ENCODE measurements at places on chromosomes 2 and 18.

DNA sequence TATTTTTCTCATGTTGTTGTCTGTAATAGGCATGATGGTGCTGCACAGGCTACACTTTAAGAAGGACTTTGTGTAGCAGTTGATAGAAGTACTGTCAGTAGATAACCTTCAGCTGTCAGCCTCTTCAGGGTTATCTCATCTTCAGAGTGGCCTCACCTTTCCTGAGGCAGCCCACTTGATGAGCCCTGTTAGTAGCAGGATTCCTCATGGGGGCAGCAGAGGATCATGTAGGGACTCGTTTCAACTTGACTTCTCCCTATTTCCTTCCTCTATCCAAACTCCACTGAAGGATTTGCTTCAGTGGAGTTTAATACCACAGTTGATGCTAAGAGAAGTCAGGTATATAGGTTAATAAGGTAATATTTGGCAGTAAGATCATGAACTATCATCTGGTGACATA, 530.3 kb upstream of the FSIP2 start:
- peak; percentile 53 for DNase-seq

DNA sequence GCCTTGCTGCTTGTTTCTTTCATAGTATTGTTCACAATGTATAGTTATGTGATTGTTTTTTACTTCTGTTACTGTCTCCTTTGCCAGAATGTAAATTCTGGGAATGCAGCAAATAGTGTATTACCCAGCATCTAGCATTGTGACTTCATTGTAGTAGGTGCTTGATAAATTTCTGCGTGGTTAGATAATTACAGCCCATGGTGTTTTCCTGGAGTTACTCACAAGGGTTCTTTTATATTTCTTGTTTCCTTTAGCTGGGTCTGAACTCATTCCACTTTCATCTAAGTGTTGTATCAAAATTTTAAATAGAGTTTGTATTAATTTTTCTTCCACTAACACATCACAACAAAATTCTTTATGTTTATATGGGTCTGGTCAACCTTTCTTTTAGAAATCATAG, 132.6 kb downstream of the MAP4K4 start:
- DNase-seq = no peak

DNA sequence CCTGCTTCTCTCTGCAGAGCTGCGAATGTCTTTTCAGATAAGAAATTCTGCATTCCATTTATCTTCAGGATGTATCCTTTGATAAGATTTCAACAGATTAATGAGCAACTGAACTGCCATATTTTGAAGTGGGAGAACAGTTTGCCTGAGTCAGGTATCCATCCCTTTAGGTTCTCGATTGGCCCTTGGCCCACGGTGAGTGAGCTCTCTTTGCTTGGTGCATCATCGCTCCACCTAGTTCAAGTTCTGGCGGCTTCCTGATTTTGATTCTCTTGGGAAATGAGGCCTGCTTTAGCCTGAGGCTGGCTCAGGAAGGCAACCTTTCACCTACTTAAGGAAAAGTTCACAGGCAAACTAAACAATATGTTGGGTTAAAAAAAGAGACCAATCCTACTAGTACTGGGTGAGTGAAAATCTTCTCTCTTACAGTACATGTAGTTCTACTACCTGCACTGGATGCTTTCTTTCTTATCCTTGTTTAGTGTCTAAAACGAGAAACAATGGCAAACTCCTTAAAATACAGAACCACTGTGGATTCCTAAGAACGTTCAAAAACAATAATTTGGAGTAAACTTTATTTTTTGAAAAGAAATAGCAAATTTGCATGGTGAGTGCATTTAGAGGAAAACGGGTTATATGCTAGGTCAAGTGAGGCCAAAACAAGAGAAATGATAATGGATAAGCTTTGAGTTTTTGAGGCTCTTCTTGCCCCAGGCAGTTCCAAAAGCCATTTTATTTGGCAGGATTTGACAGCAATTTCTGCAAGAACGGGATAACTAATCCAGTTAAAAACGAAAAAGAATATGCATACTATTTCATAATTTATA, 837 bp upstream of the ACSL3 start:
- peak; percentile 34 for DNase-seq

DNA sequence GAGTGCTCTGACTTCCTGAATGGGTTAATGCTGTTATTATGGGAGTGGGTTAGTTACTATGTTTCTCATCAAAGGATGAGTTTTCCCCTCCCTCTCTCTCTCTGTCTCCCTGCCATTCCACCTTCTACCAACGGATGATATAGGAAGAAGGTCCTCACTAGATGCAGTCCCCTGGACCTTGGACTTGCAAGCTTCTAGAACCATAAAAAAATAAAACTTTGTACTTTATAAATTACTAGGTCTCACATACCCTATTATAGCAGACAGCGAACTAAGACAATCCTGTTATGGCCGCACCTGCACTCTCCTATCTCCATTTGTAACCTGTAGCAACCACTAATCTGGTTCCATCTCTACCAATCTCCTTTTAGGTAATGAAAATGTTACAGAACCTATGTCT, 564.9 kb downstream of the CNTNAP5 start:
- no peak for DNase-seq

- no peak for DNase-seq
These were observed 584.6 kb upstream of the KLHL29 start for GRCh38 chr2:22800412-22800811.

DNA sequence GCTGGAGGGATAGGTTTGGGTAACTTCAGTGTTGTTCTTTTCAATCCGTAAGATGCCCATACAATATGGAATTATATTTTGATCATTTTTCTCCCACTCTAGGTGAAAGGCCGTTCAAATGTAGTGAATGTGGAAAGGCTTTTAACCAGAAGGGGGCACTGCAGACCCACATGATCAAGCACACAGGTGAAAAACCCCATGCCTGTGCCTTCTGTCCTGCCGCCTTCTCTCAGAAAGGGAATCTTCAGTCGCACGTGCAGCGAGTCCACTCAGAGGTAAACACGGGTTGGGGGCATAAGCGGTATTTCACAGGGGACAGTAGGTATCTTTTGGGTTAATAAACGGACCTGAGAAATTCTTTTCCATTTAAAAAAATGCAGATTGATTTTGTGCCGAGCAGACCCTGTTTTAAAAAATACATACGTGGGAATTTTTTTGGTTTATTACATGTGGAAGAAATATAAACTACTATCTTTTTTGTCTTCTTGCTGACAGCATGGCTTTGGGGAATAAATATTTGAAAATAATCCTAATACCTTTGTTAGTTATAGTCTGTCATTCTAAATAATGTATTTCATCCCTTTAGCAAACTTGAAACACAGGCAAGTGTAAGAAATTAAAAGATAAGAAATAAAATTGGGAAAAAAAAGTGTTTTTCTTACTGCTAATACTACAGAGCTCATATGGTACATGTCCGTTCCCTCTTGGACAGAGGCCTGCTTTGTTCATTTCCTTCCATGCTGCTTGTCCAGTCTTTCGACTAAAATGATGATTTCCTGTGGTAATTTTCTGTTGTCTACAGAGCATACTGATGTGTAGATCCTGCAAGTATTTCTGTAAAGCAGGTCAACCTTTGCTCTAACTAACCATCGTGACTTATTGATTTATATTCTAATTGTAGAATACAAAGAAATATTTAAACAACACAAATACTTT, 53.3 kb downstream of the ZNF236 start:
- DNase-seq = peak; percentile 71

GRCh38 chr2:111702119-111702803, 181.7 kb downstream of the ANAPC1 start:
- DNase-seq = peak; percentile 89

Data from hematopoietic multipotent progenitor cell treated with erythropoietin and hydrocortisone succinate and interleukin-3 and kit ligand, for 4 days (in vitro differentiated cells).